GM23338 (cell line): ENCODE measurements at places on chromosomes 5 and 9.
A peak's percentile ranks its signal among the peaks of the same experiment; 100 is the strongest.

GRCh38 chr9:120942186-120943001 lies 15.8 kb upstream of the TRAF1 start:
- peak; percentile 62 for DNase-seq

GRCh38 chr5:149254506-149254905 lies 17.2 kb upstream of the AFAP1L1 start:
- peak; percentile 68 for DNase-seq

DNA sequence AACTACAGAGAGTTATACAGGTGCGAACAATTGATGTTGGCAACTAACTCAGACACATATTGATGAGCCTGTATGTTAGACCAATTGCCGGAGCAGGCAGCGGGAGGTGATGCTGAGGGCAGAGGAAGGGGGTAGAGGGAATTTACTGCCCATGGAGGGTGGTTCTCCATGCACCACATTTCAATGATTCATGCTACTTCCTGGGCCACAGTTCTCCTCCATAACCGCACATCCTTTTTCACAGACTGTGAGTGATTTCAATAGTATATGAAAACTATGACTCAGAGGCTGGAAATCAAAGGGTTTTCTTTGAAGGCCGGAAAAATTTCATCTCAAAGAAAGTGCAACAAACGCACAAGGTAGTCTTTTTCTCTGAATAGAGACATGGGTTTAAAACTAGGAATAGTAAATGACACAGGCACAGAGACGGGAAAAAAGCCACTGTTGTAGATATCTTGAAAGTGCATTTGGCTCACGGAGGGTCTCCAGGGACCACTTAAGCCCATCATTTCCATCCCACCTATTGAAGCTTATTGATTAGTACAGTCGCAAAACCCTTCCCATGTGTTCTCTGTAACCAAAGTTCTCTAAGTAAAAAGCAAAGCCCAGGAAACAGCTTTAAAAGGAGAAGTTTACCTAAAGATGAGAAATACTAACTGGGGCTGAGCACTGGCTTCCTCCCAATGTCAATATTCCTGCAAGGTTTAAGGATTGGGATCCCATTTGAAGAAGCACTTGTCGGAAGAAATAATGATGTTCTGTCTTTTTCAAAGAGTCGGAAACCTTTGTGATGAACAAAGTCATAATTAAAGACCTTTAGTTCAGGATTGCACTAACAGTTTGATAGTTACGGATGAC lies 28.0 kb upstream of the ADAM19 start:
- DNase-seq, result no peak

GRCh38 chr9:70291446-70291845 lies 32.7 kb downstream of the SMC5 start:
- no peak for DNase-seq

GRCh38 chr5:176533894-176534611 lies 3.1 kb downstream of the RNF44 start:
- DNase-seq, result no peak

- peak; percentile 91 for DNase-seq
These were observed 37.4 kb downstream of the P4HA2 start for GRCh38 chr5:132190161-132190817.

DNA sequence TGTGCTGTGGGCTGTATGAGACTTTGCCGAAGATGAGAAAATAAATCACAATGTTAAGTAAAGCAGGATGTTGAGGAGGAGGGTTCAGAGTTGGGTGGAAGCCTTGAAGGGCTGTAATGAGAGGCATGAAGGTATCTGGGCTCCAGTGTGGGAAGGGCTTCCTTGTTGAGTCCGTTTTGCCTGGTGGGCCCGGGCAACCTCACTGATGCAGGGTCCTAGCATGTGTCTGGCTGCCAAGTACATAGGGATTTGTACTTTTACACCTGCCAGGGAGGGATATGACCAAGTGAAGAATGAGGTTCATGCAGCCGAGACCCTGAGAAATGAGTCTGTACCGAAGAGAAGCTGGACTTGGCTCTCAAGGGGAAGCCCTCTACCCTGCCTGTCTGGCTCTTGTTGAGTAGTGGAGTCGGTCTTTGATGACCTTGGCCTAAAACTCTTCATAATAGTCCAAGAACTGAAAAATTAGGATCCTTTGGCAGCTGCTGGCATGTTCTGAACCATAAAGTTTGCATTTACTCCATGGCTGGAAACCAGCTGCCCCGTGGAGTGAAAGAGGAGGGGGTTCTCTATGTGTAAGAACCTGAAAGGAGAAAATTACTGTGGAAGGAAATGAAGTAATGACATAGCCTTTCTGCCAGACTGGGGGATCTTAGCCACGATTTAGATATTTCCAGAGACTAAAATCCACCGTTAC lies 59.0 kb upstream of the DPYSL3 start:
- peak; percentile 54 for DNase-seq

DNA sequence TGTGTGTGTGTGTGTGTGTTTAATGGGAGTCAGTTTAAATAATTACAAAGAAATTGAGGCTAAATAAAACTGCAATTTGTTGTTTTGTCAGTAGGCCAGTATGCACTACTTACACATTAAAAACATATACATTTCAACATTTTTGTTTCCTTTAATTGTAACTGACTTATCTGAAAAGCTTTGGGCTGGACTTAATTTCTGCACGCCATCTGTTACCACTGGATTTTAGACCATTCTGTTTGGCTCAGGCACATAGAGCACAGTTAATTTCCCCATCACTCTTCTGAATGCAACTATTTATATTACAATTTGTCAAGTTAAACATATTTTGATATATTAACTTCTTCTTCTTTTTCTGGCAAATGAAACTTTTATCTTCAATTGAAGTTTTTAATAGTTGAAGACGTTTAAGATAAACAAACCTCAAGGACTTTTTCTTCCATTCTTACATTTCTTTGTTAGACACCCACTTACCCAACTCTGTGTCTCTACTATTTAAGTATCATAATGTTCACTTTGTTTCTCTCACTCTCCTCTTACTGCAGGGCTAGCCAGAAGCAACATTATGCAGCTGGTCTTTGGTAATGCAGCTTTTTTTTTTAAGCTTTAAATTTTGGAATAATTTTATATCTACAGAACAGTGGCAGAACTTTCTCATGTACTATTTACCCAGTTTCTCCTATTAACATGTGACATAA lies 253.4 kb upstream of the ANKH start:
- no peak for DNase-seq

DNA sequence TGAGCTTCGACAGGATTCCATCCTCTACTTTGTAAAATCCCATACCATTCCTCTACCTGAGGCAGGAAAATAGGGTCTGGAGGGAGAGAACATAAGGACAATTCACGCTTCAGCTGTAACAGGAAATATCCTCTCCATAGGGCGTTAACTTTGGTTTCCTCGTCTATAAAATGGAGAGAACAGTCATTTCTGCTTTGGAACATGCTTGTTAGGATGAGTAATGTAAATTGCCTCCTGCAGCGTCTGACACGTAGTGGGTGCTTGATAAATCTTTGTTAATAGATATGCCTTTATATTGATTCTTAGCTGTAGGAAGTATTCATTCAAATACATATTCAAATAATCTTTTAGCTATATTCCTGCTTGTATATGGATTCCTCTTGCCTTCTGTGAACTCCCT lies 711 bp upstream of the SUB1 start:
- no peak for DNase-seq

GRCh38 chr5:54590824-54591223 lies 73.3 kb downstream of the SNX18 start:
- no peak for DNase-seq

DNA sequence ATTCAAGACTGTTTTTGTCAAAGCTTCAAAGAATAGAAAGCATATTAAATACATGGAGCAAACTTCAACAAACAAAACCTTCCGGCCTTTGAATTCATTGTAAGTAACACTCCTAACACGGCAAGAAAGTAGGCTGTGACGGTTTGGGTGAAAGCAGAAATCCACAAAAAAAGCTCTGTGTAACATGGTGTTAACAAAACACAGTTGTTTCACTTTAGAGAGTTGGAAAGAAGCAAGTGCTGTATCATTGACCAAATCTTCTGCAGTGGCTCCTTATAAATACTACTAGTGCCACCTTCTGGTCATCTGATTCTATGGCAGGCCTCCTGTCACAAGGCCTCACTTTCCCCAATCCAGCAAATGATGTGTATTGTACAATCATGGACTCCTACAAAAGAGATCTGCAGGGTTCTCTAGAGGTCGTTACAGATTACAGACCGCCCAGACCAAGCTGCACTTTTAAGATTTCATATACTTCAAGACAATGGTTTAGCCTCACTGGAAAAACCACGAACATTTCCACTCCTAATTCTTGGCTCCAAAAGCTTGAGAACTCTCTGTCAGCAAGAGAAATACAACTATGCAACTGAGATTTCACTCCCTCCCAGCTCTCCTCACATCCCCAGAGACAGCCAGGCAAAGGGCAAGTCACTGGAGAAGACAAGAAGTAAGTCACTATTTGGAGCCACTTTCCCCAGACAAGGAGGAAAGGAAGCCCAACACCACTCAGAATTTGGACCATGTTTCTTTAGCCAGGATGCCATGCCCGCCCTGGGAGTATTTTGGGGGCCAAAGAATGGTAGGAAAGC lies 196.2 kb downstream of the DTWD2 start:
- peak; percentile 86 for DNase-seq

GRCh38 chr5:177372034-177372896 lies 12.0 kb upstream of the SLC34A1 start:
- no peak for DNase-seq

DNA sequence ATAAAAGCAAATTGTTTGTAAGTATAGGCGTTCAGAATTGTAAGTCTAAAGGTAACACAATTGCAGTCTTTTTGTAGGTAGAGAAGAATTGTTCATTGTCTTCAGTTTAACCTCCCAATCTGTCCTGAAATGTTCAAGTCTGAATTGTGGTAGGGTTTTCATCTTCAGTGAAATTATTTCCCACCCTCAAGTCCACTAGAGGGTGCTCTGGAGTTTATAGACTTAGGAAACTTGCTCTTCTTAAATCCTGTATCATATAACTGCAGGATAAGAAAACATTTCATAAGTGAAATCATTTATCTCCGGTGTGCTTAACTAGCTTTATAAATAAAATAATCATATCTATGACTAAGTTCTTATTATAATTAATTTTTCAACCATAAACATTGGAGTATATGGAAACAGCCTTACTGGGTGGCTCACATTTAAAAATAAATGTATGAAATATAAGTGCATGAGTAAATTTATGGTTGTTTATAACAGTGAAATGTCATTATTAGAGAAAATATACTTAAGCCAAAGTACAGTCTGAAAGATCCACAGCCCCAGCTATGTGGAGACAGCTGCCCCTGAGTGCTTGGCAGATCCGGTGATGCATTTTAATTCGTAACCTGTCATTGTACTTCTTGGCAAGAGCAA lies 182.4 kb upstream of the OTULINL start:
- DNase-seq, result peak; percentile 72

DNA sequence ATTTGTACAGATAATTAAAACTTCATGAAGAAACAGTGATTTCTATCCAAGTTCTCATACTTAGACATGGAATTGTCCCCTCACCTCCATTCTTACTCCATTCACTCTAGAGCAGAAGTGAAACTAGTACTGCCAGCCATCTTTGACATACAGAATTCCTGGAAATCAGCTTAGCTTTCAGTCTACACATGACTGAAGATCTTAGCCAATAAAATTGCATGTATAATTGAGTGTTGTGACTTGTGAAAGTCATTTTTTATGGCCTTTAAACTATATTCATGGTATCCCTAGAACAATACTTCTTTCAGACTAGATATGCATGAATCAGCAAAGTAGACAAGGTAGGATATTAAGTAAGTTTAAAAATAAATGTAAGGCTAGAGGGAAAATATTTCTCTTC lies 705.2 kb upstream of the ZNF608 start:
- no peak for DNase-seq

GRCh38 chr9:89225587-89225986 lies 47.0 kb upstream of the SHC3 start:
- no peak for DNase-seq

- no peak for DNase-seq
These were observed 476.3 kb downstream of the CCDC171 start for GRCh38 chr9:16029046-16029615.

- no peak for DNase-seq
These were observed 188.6 kb downstream of the NR3C1 start for GRCh38 chr5:143214890-143215289.

DNA sequence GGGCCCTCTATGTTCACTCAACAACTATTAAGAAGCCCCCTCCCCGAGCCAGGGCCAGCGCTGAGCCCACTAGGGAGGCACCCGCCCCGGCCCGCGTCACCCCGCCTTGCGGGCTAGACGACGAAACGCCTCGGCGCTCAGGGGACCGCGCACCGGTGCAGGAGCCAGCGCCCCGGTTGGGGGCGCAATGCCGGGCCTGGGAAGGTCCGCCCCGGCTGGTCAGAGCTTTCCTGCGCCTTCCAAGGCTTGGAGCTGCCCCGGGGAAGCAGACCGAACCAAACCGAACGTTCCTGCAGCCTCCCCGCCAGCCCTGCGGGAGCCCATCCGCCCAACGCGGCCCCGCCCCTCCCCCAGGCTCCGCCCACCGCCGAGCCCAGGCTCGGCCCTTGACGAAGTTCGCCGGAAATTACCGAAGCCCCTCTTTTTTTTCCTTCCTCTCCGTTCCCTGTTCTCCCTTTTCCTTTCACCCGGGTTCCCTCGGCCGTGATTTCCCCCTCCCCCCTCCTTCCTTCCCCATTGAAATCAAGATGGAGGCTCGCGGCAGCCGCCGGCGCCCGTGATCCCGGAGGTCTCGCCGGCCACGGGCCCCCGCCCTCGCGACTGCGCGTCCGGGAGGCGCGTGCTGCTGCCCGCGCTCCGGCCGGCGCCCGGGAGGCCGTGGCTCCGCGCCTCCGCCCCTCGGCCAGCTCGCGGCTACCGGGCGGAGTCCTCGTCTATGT lies at the start of gene TRIO:
Gene TRIO (plus strand): TSS at position 516 of the 719 bp plus-strand sequence. CDS start 384 bp downstream, outside the sequence.
- peak; percentile 92 for DNase-seq

DNA sequence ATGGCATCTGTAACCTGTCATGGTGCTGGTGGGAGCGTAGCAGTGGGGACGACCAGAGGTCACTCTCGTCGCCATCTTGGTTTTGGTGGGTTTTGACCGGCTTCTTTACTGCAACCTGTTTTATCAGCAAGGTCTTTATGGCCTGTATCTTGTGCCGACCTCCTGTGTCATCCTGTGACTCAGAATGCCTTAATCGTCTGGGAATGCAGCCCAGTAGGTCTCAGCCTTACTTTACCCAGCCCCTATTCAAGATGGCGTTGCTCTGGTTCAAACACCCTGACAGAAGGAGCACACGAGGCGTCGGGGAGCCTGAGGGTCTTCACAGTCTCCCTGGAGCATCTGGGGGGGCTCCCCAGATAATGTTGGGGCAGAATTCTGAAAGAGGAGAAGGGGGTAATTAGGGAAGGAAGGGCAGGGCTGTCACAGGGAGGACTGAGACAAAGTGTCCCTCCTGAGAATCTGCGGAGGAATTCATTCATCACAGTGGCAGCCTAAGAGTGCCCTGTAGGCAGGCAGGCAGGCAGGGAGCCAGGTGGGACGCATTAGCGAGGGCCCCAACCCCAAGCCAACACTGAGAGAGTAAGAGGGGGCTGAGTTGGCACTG lies 21.3 kb upstream of the NCS1 start:
- DNase-seq, result no peak

- DNase-seq, result peak; percentile 68
These were observed 328.2 kb downstream of the SH3GL2 start for GRCh38 chr9:17906841-17907778.
